CMK (cell line): ENCODE measurements at places on chromosomes 1 and 21.

GRCh38 chr1:168520052-168520751 lies 23.6 kb downstream of the XCL2 start:
- no peak for DNase-seq

GRCh38 chr1:117589544-117589943 lies 16.3 kb upstream of the TENT5C start:
- DNase-seq, result no peak

GRCh38 chr1:211667065-211667617 lies 8.3 kb downstream of the NEK2 start:
- DNase-seq, result no peak

GRCh38 chr1:212771341-212771740 lies 20.2 kb downstream of the NSL1 start:
- DNase-seq, result no peak

DNA sequence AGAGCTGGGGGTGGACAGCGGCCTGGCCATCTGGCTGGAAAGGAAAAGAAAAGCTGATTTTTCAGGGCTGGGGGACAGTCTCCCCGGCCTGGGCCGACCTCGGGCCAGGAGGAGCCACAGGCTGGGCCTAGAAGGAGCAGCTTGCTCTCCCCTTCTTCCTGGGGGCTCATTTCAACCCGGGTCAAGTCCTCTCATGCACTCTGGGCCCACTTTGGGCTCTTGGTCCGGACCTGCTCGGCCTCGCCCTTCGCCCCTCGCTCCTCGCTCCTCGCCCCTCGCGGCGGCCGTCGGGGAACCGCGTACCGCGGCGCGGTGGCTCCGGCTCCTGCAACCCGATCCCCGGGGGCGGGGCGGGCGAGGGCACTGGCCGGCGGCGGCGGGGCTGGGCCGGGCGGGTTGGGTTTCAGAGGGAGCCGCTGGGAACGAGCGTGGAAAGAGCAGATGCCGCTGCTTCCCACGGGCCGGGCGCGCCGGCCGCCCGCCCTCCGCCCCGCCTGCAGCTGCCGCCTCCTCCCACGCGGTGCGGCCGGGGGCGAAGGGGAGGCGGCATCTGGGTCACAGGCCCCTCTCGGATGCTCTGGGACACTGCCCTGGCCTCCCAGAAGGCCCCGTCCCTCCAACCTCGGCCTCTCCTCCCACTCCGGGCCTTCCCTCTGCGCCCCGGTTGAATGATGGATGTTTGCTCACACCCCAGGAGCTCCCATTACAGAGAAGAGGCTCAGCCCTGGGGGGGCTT lies 6.6 kb downstream of the HEYL start:
- no peak for DNase-seq

DNA sequence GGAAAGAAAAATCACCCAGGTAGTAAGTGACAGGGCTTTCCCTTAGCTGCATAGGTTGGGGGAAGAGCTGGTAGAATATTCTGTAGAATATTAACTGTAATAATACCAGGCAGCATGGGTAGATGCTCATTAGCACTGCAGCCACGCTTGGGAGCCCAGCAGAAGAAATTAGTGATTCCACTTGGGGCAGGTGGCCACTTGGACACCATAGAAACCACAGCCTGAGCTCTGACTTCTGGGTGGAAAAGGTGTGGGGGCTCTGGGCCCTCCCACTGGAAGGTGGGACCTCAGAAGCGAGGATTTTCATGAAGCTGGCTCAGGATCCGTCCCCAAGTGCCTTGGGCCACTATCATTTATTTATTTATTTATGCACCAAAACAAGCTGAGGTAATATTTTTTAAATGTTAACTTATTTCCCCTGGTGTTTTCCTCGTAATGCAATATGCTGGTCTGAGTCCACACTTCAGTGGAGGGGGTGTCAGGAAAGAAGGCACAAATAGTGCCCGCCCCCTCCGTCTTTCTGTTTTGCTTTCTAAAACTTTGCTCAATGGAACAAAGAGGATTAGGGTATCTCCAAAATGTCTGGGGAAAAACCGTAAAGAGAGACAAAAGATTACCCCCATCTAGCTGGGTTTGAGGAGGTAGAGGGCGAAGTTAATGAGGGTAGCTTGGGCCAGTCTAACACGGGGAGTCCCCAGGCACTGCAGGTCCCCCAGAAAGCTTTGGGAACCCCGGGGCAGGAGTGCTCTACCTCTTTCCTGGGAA lies 75.2 kb upstream of the GADD45A start:
- no peak for DNase-seq

DNA sequence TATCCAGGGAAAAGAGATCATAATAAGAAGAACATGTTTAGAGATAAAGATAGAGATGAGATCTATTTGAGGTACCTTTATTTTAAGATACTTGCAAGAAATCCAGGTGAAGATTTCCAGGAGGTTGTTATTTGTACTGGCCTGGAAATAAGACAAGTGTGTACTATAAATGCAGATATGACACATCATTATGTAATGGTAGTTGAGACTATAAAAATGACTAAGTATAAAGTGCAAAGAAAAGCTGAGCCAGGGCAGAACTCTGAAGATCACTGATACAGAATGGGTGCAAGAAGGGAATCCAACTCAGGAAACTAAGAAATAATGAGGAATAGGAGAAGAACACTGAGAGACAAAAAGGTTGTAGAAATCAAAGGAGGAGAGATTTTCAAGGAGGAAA lies 378.2 kb upstream of the PBX1 start:
- DNase-seq, result no peak

DNA sequence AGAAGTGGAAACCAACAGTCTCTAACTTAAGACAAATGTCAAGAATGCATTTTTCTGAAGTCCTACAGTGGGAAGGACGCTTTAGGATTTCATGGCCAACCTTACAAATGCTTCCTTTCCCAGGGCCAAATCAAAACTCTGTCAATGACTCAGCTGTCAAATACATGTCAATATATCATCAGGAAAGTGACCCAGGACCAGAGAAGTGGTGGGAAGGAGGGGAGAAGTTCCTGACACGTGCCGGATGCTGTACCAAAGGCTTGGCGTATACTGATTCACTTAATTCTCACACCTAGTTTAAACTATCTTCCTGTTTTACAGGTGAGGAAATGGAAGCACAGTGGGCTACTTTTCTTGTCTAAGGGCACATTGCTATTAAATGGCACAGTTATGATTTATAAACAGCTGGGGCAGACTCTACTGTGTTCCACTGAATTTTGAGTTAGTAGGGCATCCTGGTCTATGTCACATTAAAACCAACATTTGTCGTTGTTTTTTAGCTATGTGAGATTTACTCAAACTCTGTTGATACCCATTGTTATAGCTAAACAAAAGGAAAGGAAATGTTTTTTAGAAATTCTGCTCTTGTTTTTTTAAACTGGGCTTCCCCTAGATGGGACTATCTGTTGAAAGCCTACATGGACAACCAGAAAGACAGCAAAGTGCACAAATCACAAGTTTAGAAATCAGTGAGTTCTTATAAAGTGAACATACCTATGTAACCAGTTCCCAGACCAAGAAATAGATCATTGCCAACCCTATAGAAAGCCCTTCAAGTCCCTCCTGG lies 208.2 kb upstream of the SGIP1 start:
- no peak for DNase-seq

DNA sequence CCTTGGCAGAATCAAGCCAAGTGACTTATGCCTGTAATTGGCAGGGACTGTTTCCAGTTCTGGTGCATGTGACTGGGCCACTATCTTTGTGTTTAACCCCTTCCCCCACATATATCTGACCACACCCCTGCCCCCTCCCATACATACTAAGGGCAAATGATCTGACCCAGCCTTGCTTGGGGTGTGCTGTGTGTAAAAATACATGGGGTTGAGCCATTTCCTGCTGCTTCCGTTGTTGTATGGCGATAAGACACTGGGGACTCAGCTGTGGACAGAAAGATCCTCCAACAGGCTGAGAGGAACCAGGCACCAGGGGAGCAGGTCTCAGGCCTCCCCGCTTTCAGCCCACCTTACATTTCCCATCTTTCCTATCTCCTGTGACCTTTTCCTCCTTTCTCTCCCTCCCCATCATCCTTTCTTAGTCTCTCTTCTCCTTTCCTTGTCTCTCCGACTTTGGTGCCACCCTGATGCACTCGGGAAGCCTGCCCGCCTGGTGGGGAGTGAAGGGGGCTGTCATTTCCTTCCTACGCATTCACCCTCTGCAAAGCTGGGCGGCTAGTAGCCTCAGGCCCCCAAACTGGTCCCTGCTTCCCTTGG lies 39.7 kb downstream of the TMCC2 start:
- DNase-seq, result peak; percentile 90

GRCh38 chr1:218748071-218748470 lies 402.9 kb downstream of the TGFB2 start:
- no peak for DNase-seq

- no peak for DNase-seq
Measured at GRCh38 chr1:39654291-39654690, 14.8 kb upstream of the HEYL start.

GRCh38 chr21:35014302-35015041 lies 34.6 kb downstream of the RUNX1 start:
- DNase-seq, result no peak

DNA sequence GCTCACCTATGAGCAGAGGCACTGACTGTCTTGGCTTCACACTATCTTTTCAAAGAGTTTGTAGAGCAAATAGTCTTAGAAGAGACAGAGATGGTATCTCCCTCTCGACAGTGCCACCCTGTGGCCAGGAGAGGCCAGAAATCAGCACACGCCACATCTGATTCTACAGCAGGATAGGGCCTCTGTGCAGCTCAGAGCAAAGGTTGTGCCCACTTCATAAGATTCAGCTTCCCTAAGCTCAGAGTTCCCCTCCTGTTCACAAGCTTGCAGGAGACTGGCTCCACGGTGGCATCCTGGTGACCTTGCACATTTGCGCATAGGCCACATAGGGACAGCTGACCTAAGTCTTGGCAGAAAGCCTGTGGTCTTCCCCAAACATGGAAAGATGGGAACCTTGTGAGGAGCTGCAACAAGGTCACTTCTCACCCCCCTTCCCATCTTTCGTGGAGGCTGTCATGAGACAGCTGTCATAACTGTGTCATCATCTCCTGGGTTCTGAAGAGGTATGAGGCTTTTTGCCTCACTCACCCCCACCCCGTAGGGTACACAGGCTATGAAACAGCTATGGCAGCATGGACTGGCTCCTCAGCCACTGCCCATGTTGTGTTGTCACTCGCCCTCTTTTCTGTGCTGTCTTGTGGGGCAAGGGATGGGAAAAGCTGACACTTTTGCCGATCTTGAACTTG lies 3.0 kb downstream of the ITLN2 start:
- DNase-seq, result peak; percentile 39

DNA sequence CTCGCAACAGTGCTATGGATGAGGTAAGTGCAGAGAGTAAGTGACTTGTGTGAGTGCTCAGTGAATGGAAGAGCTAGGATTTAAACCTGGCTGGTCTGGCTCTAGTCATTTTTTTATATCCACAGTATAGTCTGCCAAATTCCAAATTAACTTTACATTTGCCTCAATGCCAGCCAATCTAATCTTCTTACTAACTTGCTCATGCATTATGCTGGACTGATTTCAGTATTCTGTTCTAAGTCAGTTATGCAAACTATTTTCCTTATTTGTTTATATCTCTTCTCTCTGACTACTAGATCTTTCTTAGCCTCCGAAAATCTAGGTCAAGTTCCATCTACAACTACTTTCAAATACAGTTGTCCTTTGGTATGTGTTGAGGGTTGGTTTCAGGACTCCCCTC lies 133.3 kb downstream of the XPR1 start:
- DNase-seq, result no peak

GRCh38 chr1:112250892-112251291 lies 145.1 kb upstream of the CTTNBP2NL start:
- DNase-seq, result no peak

DNA sequence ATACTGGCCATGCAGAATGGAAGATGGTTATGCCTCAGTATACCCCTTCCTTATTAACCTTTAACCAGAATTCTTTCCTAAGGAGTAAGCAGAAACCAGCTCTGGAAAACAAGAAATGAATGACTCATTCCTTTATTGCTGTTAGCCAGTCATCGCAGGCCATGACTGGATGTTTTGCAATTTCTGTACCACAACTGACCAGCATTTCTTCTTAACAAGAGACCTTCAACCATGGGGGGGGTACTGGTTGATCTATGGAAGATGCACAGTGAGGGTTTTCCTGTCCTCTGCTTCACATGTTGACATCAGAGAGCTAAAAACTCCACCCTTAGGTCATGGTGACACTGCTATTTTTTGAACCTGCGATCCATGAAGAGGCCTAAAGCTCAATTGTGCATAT lies 28.0 kb upstream of the RNF2 start:
- DNase-seq, result no peak
